ENCODE measurements at places on chromosomes 16 and 17.

- no peak for DNase-seq
These were observed 13.7 kb downstream of the GLP2R start for GRCh38 chr17:9839433-9839832.

DNA sequence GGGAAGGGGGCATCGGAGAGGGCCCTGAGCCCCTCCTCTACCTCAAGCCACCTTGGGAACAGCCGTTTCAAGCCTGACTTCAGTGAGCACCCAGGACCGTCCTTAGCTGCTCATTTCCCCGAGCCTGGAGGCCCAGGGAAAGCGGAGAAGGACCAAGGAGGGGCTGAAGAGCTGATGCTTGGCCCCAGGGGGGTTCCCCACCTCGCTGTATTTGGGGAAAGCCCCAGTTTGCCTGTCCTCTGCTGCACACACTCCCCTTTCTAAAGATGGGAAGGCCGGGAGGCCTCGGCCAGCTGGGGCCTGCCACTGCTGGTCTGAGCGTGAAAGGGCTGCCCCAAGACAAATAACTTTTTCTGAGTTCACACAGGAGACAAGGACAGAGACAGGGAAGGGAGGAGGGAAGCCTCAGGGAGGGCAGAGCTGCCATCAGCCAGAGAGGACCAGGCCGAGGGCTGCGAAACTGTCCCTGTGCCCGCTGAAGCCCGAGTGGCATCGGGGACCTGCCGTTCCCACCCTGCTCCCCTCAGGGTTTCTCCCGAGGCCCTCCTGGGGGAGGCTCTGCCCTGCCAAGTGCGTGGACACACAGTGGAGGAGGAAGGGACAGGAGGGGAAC lies 11.6 kb downstream of the ZACN start:
- DNase-seq = no peak

- DNase-seq = no peak
These were observed 93.4 kb upstream of the CDH5 start for GRCh38 chr16:66273053-66273452.

GRCh38 chr17:21218101-21218500 lies 4.1 kb upstream of the TMEM11 start:
- no peak for DNase-seq

DNA sequence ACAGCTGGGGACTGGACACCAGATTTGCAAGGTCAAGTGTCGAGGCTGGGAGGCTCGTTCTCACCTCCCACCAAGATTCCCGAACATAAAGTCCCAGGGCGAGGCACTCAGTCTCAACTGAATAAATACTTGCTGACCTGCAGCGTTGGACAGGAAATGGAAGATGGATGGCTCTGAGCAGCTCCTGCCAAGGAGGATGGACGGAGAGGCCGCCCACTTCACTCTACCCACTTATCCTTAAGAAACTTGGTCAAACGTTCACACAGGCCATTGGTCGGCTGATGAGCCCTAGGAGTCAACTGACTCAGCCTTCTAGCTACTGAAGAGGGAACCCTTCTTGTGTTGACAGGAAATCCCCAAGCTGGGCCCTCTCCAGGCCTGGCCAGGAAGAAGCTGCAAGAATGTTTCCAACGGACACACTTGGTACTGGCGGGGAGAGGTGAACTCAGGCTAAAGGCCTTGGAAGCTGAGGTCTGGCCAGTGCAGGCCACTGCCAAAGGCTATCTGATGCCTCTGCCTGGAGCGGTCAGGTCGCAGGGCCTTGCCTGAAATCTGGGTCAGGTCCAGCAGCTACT lies 50.0 kb downstream of the VAC14 start:
- no peak for DNase-seq

GRCh38 chr16:22813223-22813947 lies 577 bp upstream of the HS3ST2 start:
- peak; percentile 24 for DNase-seq

DNA sequence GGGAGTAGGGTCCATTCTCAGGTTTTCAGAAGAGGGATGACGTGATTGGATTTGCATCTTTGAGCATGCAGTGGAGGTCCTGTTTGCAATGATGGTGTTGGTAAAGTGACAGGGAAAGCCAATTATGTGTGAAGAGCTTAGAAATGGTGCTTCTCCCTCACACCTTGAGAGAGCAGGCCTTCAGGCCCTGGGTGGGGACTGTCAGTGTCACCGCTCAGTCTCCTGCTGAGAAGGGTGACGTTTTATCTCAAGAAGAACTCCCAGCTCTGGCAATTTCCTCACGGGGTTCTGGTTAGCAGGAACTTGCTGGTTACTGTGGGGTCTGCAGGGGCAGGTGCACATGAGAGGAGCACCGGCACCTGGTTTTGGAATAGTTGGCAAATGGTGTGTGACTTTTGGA lies 11.2 kb downstream of the PLCG2 start:
- DNase-seq = no peak

- DNase-seq = no peak
These were observed 240.8 kb upstream of the TOX3 start for GRCh38 chr16:52787709-52788108.

Data from Jurkat, Clone E6-1 (cell line).